Prostate gland (tissue), 2 donors: ENCODE measurements at places on chromosomes 13 and 19. TPM values are rescaled to one million over a fixed set of nuclear protein-coding genes. Genes with fewer than 3 reads are reported as not detected.

DNA sequence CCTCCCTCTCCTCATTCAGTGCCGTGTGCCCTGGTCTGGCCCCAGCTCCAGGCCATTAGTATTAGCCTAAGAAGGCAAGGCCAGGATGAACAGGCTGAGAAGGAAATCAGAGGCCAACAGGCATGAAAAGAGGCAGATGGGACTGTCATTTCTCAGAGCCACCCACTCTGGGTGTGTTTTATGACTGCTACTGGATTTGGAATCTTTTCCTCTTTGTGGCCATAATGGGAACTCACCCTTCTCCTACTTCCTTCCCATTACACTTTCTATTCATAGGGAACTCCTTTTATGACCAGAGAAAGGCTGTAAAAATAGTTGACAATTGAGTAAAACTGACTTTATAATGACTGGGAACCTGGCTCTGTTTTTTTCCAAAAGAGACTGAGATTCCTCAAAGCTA lies 17.7 kb downstream of the CEACAM8 start:
- H3K4me1 ChIP-seq, result no peaks in the 10 kb centered on the region
- no peak overlapping the region for H3K27ac ChIP-seq
- H3K4me3 ChIP-seq, result no peak overlapping the region
- H3K36me3 ChIP-seq, result no peaks in the 10 kb centered on the region
- no peaks in the 10 kb centered on the region for H3K27me3 ChIP-seq

GRCh38 chr13:92197669-92198068 lies 799.2 kb downstream of the GPC5 start:
- H3K27me3 ChIP-seq, result no peaks in the 10 kb centered on the region
- no peak for DNase-seq
- H3K36me3 ChIP-seq, result no peaks in the 10 kb centered on the region
- H3K4me1 ChIP-seq, result no peaks in the 10 kb centered on the region
- no peak overlapping the region for H3K4me3 ChIP-seq

DNA sequence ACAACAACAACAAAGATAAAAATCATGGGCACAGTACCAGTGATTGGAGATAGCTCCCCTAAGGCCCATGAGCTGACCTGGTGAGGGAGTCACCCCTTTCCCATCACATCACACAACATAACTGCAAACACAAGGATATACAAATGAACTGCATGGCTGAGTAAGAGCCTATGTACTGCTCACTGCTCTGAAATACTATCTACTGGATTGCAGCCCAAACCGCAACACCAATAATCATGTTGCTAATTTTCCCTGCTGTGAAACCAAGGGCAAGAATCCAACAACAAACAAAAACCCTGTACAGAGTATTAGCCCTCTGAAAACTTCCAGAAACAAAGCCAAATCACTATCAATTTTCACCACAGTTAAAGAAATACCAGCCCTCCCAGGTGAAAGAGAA lies 1893.2 kb downstream of the PCDH9 start:
- no peaks in the 10 kb centered on the region for H3K36me3 ChIP-seq
- no peak overlapping the region for H3K4me3 ChIP-seq
- H3K27ac ChIP-seq, result no peak overlapping the region
- no peaks in the 10 kb centered on the region for H3K27me3 ChIP-seq
- H3K4me1 ChIP-seq, result no peaks in the 10 kb centered on the region
- DNase-seq, result no peak

DNA sequence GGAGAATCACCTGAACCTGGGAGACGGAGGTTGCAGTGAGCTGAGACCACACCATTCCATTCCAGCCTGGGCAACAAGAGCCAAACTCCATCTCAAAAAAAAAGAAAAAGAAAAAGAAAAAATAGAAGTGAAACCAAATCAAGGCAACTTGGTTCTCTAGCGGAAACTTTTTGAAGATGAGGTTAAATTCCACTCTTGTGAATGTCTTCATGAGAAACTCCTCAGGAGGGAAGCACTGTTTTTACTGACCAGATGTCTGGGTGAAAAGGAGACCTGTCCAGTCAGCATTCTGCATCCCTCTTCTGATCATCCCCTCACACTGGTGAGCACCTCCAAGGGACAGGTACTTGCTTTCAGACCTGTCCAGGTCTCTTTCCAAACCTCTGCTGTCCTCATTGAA lies 15.8 kb downstream of the BRD4 start:
- H3K4me1 ChIP-seq, result peaks cover 10% of the 10 kb centered on the region
- no peak overlapping the region for H3K4me3 ChIP-seq
- no peak for DNase-seq
- H3K27ac ChIP-seq, result no peak overlapping the region
- no peaks in the 10 kb centered on the region for H3K36me3 ChIP-seq

GRCh38 chr13:24605923-24606372 lies 74.3 kb upstream of the ATP12A start:
- no peaks in the 10 kb centered on the region for H3K4me1 ChIP-seq
- H3K36me3 ChIP-seq, result no peaks in the 10 kb centered on the region
- no peaks in the 10 kb centered on the region for H3K27me3 ChIP-seq
- H3K4me3 ChIP-seq, result no peak overlapping the region
- no peak for DNase-seq
- no peak overlapping the region for H3K27ac ChIP-seq

DNA sequence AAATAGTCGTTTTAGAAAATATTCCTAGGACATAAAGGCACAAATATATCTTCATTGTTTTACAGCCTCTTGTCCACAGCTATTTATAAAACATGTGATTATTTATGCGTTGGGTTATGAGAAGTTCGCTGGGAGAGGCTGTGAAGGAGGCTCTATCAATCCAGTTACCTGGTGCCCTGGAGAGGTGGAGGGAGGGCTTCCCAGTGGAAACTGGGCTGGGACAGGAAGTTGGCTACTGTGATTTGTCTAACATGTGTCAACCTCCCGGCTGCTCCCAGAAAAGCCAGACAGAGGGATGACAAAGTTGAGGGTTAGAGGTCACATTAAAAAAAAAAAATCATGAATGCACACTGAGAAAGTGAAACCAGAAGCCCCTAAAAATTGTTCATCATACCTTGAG lies 346.5 kb downstream of the ZNF536 start:
- no peaks in the 10 kb centered on the region for H3K27me3 ChIP-seq
- H3K27ac ChIP-seq, result peak overlapping the region; percentile 90
- H3K4me3 ChIP-seq, result peak overlapping the region; percentile 56
- DNase-seq, result no peak
- no peaks in the 10 kb centered on the region for H3K36me3 ChIP-seq
- H3K4me1 ChIP-seq, result no peaks in the 10 kb centered on the region

DNA sequence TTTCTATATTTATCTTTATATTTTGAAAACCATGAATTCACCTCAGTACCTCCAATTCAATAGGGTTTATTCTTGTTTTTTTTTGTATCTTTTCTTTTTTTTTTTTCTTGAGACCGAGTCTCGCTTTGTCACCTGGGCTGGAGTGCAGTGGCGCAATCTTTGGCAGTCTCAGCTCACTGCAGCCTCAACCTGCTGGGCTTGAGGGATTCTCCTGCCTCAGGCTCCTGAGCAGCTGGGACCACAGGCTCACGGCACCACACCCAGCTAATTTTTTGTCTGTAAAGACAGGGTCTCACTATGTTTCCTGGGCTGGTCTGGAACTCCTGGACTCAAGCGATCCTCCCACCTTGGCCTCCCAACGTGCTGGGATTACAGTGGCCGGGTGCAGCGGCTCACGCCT lies 23.1 kb upstream of the EVI5L start:
- no peak for DNase-seq
- no peak overlapping the region for H3K4me3 ChIP-seq
- H3K27ac ChIP-seq, result no peak overlapping the region
- H3K4me1 ChIP-seq, result no peaks in the 10 kb centered on the region
- no peaks in the 10 kb centered on the region for H3K36me3 ChIP-seq
- no peaks in the 10 kb centered on the region for H3K27me3 ChIP-seq

DNA sequence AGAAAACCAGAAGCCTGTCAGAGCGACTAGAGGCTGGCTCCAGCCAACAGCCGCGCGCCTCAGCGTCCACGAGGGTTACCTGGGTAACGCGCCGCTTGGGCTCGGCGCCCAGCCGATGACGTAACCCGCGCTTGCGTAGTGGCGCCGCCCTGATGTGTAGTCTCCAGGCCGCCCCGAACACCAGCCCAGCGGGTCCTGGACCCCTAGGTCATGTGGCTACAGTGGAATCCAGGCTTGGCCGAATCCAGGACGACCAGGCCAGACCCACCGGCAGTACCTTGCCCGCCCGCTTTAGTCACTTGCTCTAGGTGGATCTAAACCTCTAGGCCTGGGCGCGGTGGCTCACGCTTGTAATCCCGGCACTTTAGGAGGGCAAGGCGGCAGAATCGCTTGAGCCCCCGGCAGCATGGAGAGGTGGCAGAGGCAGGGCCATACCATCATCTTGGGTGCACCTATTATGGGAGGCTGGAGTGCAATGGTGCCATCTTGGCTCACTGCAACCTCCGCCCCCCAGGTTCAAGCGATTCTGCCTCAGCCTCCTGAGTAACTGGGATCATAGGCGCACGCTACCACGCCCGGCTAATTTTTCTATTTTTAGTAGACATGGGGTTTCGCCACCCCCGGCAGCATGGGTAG lies 7.2 kb upstream of the ZNF606 start:
- H3K27me3 ChIP-seq, result no peaks in the 10 kb centered on the region
- no peaks in the 10 kb centered on the region for H3K4me1 ChIP-seq
- H3K36me3 ChIP-seq, result no peaks in the 10 kb centered on the region
- peak overlapping the region; percentile 36 for H3K27ac ChIP-seq

GRCh38 chr13:55617241-55617640 lies 1523.5 kb upstream of the PRR20A start:
- no peaks in the 10 kb centered on the region for H3K27me3 ChIP-seq
- H3K4me3 ChIP-seq, result no peak overlapping the region
- H3K4me1 ChIP-seq, result no peaks in the 10 kb centered on the region
- DNase-seq, result no peak

- H3K4me3 ChIP-seq, result peak overlapping the region; percentile 43
- H3K27me3 ChIP-seq, result peaks cover 13% of the 10 kb centered on the region
- H3K27ac ChIP-seq, result no peak overlapping the region
- H3K36me3 ChIP-seq, result no peaks in the 10 kb centered on the region
Measured at GRCh38 chr13:21672796-21673538, 2.1 kb downstream of the FGF9 start.

DNA sequence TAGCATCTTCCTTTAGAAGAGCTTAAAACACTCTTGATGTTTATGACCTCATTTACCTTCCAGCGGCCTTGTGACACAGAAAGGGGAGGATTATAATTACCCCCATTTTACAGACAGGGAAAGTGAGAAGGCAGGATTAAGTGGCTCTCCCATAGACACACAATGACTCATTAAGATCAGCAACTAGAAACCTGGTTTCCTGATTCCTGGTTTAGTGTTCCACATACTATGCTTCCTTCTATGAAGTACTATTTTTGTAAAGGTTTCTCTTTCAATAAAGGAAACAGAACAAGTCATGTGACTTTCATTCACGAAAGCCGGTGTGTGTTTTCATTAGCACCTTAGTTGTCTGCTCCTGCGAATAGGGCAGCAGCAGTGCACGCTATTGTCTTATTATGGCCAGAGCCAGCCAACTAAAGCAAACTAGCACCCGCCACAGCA lies 8.3 kb downstream of the IRS2 start:
- peak overlapping the region; percentile 16 for H3K27ac ChIP-seq
- peaks cover 4% of the 10 kb centered on the region for H3K36me3 ChIP-seq
- H3K27me3 ChIP-seq, result no peaks in the 10 kb centered on the region
- H3K4me3 ChIP-seq, result peak overlapping the region; percentile 10
- no peak for DNase-seq

GRCh38 chr19:4636151-4636717 lies 3.1 kb upstream of the TNFAIP8L1 start:
- H3K4me1 ChIP-seq, result no peaks in the 10 kb centered on the region
- H3K27ac ChIP-seq, result no peak overlapping the region
- H3K36me3 ChIP-seq, result no peaks in the 10 kb centered on the region
- peak overlapping the region; percentile 43 for H3K4me3 ChIP-seq
- peak; percentile 42 for DNase-seq

- H3K27ac ChIP-seq, result peak overlapping the region; percentile 41
- no peak for DNase-seq
- H3K36me3 ChIP-seq, result no peaks in the 10 kb centered on the region
- H3K4me1 ChIP-seq, result no peaks in the 10 kb centered on the region
- no peaks in the 10 kb centered on the region for H3K27me3 ChIP-seq
- H3K4me3 ChIP-seq, result no peak overlapping the region
Measured at GRCh38 chr13:114097893-114098688, 34.3 kb downstream of the RASA3 start.

DNA sequence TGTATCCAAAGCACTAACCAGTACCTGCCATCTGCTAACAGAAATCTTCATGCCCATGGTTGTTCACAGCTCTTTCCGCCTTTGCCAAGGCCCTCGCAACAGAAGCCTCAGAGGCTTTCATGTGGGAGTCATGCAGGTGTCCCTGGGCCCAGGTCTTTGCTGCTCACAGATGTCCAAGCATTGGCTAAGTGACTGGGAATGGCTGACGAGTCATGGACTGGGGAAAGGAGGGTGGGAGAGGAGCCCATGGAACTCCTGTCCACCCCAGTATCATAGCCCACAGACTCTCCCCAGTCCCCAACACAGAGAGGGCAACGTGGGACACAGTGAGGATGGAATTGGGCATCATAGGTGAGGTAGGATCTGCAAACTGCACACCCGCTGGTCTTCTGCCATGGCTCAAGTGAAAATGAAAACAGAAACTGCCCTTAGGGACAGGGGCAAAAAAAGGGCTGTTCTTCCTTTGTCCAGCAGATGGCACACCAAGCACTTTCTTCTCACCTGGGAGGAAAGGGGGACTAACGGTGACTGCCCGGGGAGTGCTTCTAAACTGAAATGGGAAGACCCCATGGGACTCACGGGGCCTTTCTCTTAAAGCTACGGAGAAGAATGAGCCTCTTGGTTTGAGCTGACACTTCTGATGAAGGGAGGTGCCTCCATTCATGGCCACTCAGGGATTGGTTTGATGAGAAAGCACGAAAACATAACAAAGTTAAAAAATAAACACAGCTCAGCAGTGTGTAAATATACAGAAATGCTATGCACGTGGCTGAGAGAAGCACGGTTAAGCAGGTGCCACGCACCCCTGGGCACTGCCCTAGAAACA lies 11.1 kb upstream of the DHRS12 start:
- H3K36me3 ChIP-seq, result no peaks in the 10 kb centered on the region
- DNase-seq, result peak; percentile 55
- no peak overlapping the region for H3K27ac ChIP-seq
- H3K4me3 ChIP-seq, result no peak overlapping the region
- H3K27me3 ChIP-seq, result no peaks in the 10 kb centered on the region

GRCh38 chr13:60851378-60851777 lies 454.4 kb downstream of the TDRD3 start:
- no peak overlapping the region for H3K4me3 ChIP-seq
- no peak for DNase-seq
- H3K27ac ChIP-seq, result no peak overlapping the region
- H3K36me3 ChIP-seq, result no peaks in the 10 kb centered on the region
- H3K27me3 ChIP-seq, result no peaks in the 10 kb centered on the region
- no peaks in the 10 kb centered on the region for H3K4me1 ChIP-seq

The TBXA2R gene
- total RNA-seq, result 4.0 TPM

The RNF113B gene
- not detected for total RNA-seq

The SH2D3A gene
- total RNA-seq, result 45.1 TPM

The SIGLEC12 gene
- not detected for total RNA-seq
